ENCODE measurements at places on chromosomes 13 and 19.

GRCh38 chr13:46360604-46361003 is 26.4 kb downstream of the RUBCNL start:
- DNase-seq, result no peak

GRCh38 chr13:69319656-69320055 is 788.0 kb upstream of the ATXN8OS start:
- no peak for DNase-seq

GRCh38 chr19:31350693-31351055 is 1.4 kb upstream of the TSHZ3 start:
- no peak for DNase-seq

- DNase-seq, result no peak
Measured at GRCh38 chr19:39701291-39701690, 3.0 kb upstream of the LGALS14 start.

- no peak for DNase-seq
Measured at GRCh38 chr19:41016488-41017071, 25.5 kb downstream of the CYP2B6 start.

- no peak for DNase-seq
Measured at GRCh38 chr13:60654415-60654814, 257.4 kb downstream of the TDRD3 start.

GRCh38 chr13:22187329-22187728 is 516.5 kb downstream of the FGF9 start:
- DNase-seq, result no peak

- DNase-seq, result no peak
Measured at GRCh38 chr19:18731562-18732008, 48.1 kb downstream of the CRTC1 start.

- DNase-seq, result no peak
Measured at GRCh38 chr19:3518659-3519058, 12.5 kb downstream of the FZR1 start.

DNA sequence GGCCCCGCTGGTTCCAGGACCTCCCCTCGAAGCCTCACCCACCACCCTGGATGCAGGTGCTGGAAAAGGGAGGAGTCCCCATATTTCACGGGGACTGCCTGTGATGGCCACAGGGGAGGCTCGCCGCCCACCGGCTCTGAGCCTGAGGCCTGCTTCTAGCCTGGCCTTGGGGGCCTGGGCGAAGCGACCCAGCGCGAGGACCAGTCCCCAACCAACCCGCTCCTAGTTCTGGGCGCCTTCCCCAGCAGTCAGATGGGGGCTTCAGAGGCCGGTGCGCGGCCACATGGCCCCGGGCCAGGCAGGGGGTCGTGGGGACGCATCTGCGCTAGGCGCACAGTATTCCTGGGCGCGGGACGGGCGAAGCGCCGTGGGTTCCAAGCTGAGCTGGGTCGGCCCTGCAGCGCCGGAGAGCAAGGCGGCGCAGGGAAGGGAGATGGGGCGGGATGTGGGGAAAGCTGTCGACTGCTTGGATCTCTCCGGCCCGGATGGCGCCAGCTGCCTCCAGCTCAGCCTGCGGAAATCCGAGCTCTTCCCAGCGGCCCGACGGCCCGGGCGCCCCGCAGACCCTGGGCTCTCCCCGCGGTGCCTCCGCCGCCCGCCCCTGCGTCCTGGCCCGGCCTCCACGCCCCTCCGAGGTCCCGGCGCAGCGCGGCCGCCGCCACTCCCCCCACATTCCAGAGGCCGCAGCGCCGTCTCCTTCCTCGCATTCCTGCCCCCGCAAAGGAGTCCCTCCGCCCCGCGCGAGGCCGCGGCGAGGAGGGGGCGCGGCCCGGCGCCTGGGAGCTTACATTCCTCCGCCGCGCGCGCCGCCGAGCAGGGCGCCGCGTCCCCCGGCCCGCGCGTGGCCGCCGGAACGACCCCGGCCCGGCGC is at the start of gene WTIP:
Gene WTIP (plus strand): TSS at position 788 of the 871 bp plus-strand sequence. CDS start 217 bp downstream, outside the sequence.
- DNase-seq, result no peak

- no peak for DNase-seq
Measured at GRCh38 chr13:83827338-83827737, 54.9 kb downstream of the SLITRK1 start.

- DNase-seq, result no peak
Measured at GRCh38 chr19:35437406-35437951, 10.6 kb upstream of the FFAR2 start.

GRCh38 chr13:51999510-51999911 is 11.7 kb downstream of the ATP7B start:
- no peak for DNase-seq

GRCh38 chr19:32540621-32541020 is 40.4 kb upstream of the PDCD5 start:
- DNase-seq, result no peak

GRCh38 chr13:71448080-71448630 is 418.8 kb downstream of the DACH1 start:
- DNase-seq, result no peak

DNA sequence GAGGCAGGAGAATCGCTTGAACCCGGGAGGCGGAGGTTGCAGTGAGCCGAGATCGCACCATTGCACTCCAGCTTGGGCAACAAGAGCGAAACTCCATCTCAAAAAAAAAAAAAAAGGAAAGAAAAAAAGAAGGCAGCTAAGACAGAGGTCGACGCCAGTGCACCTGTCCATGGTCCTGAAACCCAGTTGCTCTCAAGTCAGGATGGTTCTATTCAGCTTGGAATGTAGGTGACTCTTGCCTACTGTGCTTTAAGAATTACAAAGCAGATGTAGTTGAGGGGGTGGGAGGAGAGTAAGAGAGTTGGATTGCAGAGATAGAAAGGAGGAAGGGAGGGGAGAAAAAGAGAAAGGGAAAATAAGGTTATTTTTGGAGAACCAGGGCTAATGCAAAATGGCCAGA is 18.7 kb downstream of the CACNG7 start:
- no peak for DNase-seq

- no peak for DNase-seq
Measured at GRCh38 chr19:17576758-17577456, 21.5 kb downstream of the COLGALT1 start.

DNA sequence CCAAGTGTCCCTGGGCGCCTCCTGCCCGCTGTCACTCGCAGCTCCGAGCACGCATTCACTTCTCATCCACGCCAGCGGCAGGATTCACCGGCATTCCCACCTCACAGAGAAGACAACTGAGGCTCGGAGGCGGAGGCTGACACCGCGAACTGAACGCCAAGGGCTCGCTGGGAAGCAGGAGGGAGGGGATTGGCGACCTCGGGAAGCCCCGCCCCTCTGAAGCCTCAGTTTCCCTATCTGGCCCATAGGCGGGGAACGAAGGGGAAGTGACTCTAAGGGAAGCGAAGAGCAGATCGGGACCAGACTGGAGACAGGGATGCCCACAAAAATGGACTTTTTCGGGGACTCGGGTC is 256 bp downstream of the MICOS13 start:
- DNase-seq, result no peak

- no peak for DNase-seq
Measured at GRCh38 chr19:6423499-6424194, 964 bp downstream of the KHSRP start.

- no peak for DNase-seq
Measured at GRCh38 chr19:1459479-1459878, 9.6 kb downstream of the APC2 start.

- DNase-seq, result no peak
Measured at GRCh38 chr13:33917190-33917589, 99.2 kb downstream of the RFC3 start.

DNA sequence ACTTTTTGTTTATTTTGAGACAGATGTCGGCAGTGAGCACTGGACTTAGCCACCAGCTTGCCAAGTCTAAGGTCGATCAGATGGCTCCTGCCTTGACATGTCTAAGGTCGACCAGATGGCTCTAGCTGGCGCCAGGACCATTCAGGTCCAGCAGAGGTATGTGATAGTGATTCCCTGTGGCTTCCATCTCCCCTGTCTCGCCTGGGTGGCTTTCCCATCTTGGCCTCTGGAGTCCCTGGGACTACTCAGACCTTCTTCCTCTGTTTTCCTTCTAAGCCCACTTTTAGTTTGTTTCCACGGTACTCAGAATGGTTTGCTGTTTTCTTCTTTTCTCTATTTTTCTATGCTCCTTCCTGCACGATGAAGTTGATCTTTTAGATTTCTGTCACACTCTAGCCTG is 1435.7 kb downstream of the UQCRFS1 start:
- DNase-seq, result no peak

DNA sequence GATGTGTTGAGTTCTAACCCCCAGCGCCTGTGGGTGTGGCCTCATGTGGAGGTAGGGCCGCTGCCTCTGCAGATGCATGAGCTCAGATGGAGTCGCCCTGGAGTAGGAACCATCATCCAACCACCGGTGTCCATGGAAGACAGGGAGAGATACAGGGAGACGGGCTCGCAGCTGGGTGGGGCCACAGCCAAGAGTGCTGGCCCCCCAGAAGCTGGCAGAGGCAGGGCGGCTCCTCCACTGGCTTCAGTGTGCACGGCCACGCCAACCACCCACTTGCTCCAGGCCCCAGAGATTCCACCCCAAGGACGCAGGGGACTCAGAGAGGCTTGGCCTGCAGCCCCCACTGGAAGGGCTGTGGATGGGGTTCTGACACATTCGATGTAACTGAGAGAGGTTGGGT is 5.4 kb upstream of the MCF2L start:
- no peak for DNase-seq

GRCh38 chr19:43532571-43532961 is 422 bp upstream of the ZNF575 start:
- DNase-seq, result no peak

GRCh38 chr13:106470576-106470975 is 64.9 kb downstream of the EFNB2 start:
- DNase-seq, result no peak

DNA sequence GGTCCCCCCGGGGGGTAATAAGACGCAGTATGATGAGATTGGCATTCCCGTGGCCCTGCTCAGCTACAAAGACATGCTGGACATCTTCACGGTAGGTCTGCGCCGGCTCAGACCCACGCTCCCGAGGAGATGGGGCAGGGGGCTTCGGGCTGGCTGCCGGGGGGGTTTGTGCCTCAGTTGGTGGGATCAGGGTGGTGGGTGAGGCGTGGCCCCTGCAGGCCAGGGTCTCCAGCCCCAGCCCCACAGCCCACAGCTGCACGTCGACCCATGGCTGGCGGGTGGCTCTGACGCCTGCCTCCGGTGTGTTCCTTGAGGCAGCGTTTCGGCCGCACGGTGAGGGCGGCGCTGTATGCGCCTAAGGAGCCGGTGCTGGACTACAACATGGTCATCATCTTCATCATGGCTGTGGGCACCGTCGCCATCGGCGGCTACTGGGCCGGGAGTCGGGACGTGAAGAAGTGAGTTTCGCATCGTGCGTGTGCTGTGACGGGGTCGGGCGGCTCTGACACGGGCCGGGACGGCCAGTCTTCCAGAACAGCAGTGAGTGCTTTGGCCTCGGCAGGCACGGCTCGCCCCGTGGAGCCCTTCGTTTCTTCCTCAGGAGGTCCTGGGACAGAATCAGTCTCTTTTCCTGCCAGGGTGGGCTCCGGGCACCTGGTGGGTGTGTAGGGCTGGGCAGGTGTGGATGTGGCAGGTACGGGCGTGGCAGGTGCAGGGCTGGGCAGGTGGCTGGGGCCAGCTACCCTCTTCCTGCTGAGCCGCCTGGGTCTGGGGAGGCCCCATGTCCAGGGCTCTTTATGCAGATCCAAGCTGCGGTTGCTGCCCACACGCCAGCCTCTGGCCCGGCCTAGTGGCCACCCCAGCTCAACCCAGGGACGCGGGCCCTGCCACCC is 10.5 kb downstream of the SPPL2B start:
- DNase-seq, result no peak

DNA sequence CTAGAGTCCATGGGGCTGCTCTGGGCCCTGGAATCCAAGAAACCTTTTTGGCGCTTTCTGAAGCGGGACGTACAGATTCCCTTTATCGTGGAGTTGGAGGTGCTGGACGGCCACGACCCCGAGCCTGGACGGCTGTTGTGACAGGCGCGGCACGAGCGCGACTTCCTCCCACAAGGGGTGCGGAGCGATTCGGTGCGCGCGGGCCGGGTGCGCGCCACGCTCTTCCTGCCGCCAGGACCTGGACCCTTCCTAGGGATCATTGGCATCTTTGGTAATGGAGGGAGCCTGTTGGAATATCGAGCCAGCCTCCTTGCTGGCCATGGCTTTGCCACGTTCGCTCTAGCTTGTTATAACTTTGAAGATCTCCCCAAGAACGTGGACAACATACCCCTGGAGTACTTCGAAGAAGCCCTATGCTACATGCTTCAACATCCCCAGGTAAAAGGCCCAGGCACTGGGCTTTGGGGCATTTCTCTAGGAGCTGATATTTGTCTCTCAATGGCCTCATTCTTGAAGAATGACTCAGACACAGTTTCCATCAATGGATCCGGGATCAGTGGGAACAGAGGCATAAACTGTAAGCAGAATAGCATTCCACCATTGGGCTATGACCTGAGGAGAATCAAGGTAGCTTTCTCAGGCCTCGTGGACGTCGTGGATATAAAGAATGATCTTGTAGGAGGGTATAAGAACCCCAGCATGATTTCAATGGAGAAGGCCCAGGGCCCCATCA is 3.5 kb upstream of the ZFP82 start:
- no peak for DNase-seq

DNA sequence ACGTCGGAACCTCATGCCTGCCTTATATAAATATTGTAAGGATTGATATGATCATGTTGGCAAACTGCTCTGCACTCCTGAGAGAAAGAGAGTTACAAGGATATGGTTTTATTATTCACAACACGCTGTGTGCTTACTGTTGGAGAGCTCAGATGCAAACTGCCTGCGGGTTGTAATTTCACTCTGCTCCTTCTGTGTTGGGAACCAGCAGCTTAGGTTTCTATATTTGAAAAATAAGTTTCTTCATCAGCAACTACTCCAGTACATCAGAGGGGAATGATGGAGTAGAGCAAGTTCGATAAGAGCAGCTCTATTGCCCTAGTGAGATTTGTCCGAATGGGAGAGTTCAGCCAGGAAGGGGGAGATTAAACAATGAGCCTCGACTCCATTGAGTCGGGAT is 106.9 kb upstream of the UBL3 start:
- no peak for DNase-seq

GRCh38 chr13:109949397-109949796 is 163.0 kb upstream of the IRS2 start:
- no peak for DNase-seq

GRCh38 chr13:22114630-22115311 is 443.9 kb downstream of the FGF9 start:
- DNase-seq, result no peak

DNA sequence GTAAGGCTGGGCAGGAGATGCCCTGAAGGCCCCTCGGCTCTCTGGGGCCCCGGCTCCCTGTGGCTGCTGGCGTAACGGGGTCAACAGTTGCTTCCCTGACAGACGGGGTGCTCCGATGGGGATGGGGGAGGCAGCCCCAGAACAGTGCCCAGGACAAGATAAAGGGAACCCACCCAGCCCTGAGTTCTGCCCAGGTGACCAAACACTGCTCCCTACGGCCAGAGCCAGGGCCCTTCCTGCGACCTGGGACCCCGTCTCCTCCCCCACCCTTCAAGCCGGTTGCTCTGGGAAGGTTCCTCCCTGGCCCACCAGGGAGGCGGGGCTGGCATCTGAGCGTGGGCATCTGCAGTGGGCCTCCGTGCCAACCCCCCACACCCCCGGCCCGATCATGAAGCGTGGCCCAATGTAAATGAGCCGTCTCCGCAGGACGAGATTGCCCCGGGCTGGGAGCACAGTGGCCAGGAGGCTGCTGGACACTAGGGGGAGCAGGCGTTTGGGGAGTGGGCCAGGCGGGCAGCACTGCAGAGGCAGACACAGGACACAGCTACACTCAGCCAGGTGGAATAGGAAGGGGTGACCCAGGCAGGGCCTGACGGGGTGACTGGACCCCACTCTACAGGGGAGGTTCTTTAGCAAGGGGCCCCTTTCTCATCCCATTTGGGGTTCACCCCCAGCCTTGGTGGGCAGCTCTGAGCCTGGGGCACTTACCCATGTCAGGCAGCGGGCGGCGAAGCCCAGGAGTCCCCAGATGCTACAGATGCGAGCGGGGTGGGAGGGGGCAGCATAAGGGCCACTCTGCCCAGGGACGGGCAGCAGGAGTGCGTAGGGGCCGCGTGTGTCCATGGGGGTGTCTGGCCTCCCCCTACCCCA is 1.2 kb upstream of the NKPD1 start:
- DNase-seq, result no peak
